ENCODE measurements at places on chromosomes 1 and 21.
A peak's percentile ranks its signal among the peaks of the same experiment; 100 is the strongest.

GRCh38 chr1:201916649-201917249, 28.1 kb downstream of the SHISA4 start:
- DNase-seq, result no peak

DNA sequence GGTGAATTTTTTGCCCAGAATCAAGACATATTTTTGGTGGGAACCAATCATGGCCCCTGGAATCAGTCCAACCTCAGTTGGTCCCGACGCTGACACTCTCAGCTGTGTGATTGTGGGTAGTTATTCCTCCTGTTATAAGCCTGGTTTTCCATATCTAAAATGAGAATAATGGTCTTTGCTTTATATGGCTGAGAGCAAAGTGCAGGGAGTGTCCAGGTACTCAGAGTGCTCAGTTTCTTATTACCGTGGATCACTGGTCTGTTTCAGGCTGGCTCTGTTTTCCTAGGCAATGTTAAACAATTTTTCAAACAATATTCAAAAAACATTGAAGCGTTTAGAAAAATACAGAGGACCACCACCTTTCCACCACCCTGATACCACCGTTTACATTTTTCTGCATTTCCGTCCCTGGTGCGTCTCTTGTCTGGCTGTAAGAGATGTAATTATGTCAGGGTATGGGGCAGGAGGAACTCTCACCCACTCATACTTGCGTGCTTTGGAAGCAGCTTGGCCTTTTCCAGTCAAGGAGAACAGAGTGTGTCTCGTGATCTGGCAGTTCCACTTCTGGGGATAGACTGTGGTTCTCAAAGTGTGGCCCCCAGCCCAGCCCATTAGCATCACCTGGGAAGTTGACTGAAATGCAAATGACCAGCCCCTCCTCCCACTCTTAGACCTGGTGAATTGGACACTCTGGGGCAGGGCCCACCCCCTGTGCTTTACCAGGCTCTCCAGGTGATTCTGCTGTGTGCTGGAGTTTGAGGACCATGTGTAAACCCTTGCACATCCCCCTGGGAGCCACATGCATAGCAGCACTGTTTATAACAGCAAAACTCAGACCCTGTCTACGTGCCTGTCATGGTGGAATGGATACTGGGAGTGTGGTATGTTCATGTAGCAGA, 6.8 kb downstream of the MX1 start:
- no peak for DNase-seq

GRCh38 chr1:50873458-50874187, 86.4 kb downstream of the FAF1 start:
- DNase-seq, result peak; percentile 62

DNA sequence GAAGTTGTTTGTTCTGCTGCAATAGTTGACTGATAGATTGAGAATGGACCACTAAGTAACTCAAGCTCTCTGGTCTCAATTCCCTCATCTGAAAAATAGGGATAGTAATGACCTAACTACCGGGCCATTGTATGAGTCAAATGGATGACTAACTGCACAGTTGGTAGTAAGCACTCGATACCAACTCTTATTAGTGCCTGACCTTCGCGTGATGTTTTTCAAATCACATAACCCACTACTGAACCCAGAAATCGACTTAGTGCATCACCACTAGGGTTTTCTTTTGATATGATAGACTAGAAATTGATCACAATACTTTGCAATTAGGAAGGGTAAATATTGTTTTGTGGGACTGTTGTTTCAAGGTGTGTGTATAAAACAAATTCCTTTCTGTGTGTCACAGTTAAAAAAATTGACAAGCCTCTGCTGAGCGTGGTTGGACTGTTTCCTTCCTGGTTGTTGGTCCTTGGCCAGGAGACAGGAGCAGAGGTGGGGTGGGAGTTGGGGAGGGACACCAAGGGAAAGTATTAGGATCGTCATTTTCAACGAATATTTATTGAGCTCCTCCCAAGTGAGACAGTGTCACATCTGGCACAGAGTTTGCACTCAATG, 54.0 kb upstream of the LRP8 start:
- DNase-seq, result no peak

DNA sequence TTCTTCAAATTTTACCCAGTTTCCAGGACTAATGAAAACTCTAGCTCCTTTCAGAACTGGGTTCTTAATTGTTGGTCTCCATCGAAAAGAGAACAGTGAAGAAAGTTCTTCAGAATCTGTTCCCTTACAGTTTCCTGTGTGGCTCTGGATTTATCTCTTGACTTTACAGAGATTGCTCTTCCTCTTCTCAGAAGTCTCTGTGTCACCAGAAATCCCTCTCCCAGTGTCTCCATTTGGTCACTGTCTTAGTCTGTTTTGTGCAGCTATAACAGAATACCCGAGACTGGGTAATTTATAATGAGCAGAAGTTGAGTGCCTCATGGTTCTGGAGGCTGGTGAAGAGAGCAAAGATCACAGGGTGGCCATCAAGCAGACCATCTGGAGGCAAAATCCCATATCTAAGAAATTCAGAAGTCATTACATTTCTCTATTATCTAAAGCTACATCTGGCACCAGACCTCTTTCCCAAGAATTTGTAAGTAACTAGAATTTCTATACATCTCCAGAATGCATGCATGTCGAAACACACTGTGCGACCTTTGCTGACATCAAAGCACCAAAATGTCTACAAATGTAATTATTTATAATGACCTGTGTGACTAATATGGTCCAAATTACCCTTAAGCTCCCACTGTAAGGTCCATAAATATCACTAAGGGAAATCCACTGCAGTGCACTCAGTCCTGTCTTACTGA, 65.4 kb upstream of the KRTAP19-8 start:
- no peak for DNase-seq

GRCh38 chr1:231171623-231172197, 9.9 kb downstream of the TRIM67 start:
- no peak for DNase-seq

DNA sequence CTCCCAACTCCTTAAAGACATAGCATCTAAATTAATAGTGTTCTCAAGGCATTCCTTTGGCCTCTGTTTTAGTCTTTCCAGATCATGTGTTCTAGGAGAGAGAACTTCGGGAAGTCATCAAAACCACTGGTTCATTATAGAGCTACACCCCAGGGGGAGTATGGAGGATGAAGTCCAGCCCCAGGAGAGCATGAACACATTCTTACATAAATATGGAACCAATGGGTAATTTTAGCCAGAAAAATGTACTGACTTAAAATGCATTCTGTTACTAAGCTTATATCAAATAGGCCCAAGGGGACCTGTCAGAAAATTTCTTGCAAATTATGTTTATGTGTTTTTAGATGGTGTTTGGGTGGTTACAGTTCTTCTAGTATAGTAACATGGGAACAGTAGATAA, 165.2 kb downstream of the NTMT2 start:
- no peak for DNase-seq

DNA sequence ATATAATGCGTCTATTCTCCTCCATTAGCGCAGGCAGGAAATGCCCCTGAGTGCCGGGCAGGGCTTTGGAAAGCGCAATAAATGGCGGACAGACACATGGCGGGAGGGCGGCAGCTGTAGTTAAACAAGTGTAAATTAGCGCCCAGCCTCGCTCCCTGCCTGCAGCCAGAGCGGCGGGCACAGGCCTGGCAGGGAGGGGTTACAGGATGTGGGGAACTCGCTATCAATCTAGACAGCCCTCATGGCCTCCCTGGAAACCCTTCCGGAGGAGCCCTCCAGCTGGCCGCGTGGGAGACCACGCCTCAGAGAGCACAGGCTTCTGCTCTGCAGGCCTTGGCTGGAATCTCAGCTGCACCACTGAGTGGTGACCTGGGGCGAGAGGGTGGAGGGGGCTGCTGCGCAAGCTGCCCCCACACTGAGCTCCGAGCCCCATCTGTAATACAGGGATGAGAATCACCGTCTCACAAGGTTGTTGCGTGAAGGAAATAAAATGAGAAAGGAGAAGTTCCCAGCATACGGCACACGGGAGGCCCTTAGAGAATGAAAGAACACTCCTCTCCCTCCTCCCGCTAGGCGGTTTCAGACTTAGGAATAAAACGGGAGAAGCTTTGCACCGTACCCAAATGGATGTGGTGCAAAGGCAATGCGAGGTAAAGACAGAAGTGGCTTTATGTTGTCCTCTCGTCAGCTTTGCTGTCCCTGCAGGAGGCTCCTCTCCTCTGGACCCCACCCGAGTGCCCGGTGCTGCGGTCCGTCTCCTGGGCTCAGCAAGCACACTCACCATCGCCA, 167.2 kb upstream of the POU3F1 start:
- DNase-seq, result no peak

- DNase-seq, result no peak
Observed at GRCh38 chr1:36083219-36083618, 675 bp upstream of the TEKT2 start.

- DNase-seq, result no peak
Observed at GRCh38 chr1:172390301-172390682, 30.2 kb upstream of the C1orf105 start.

GRCh38 chr1:78061825-78062523, 16.2 kb downstream of the GIPC2 start:
- DNase-seq, result no peak

- no peak for DNase-seq
Observed at GRCh38 chr1:22334860-22335550, 116.6 kb upstream of the ZBTB40 start.

- DNase-seq, result no peak
Observed at GRCh38 chr1:235127732-235128455, 743 bp downstream of the TOMM20 start.
